EH (cell line): ENCODE measurements at places on chromosomes 13 and 19.

DNA sequence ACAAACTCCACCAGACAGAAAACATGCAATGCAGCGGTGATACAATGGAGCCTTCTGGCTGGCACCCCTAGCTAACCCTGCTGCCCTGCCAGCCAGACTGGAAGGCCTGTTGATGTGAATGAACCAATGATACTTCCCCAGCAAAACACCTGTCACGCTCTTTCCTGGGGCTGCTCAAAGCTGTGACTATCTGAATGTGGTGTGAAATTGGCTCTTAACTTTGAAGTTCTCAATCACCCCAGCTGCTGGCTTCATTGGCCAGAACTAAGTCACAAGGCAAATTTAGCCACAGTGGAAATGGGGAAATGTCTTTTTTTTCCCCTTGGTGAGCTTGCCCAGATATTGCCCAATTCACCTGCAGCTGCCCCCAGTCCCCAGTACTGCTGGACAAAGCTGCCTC, 147.3 kb downstream of the SLC7A1 start:
- no peak for DNase-seq

- no peak for DNase-seq
Observed at GRCh38 chr19:43318203-43318602, 35.3 kb upstream of the CD177 start.

GRCh38 chr13:52141299-52141698, 12.4 kb upstream of the NEK5 start:
- DNase-seq: no peak

DNA sequence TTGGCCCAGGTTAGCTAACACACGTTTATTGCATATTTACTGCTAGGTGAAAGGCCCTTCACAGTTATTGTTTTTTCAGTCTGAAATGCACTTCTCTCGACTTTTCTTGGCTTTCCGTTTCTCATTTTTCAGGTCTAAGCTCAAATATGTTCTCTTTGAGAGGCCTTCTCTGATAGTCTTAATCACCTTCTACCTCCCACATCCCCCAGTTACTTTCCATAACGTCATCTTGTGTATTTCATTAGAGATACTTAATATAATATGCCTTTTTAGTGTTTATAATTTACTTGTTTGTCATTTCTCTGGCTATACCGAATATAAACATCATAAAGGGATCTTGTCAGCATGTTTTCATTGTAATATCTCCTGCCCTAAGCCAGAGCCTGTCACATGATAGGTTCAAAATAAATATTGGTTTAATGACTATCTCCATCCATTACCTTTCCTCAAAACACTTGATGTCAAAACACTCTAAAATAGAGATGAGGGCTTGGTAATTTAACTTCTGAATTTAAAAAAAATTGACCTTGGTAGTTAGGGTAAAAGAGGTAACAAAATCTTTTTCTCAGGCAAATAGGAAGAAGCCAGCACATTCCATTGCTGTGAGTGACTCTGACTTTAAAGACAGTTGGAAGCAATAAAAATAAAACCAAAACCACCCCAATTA, 168.6 kb upstream of the RFC3 start:
- DNase-seq: peak; percentile 59

- no peak for DNase-seq
Observed at GRCh38 chr13:84730376-84730775, 848.1 kb upstream of the SLITRK1 start.

DNA sequence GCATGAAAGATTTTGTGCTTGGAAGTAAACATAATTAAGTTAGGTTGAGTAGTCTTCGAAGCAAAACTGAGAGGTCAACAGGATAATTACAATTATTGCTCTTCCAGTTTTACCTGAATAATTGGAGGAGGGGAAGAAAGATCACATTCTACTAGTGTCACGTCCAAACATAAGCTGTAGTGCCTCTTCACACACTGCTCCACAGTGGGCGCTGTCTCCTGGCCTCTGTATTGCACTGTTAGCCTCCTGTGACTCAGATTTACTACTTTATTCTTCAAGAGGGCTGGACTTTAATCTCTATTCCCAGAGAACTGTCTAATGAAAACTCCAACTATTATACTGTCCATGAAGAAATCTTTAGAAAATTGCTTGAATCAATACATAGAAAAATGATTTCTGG, 62.9 kb downstream of the TRPC4 start:
- DNase-seq: no peak

GRCh38 chr13:95579303-95579702, 26.8 kb downstream of the CLDN10 start:
- DNase-seq: no peak

DNA sequence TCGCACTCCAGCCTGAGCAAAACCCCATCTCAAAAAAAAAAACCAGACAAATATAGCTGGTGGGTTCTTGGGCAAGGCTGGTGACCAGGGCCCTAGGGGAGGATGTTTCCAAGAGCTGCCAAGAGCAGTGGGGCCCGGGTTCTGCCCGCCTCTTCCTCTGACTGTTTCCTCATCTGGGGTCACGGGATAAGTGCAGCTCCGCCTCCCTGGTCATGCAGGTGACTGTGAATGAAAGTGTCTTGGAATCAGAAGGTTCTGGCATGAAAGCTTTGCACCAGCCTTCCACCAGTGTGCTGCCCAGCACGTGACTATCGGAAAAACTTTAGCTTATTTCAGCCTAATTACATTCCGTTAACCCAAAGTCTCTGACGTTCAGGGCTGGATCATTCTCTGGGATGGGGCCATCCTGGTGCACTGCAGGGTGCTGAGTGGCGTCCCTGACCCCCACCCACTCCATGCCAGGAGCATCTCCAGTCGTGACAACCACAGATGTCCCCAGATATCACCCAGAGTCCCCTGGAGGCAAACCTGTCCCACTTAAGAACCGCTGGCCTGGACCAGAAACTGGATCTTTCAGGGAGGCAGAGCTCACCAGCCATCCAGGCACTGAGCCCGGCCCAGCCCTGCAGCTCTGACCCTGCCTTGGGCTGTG, 85.6 kb downstream of the GNG7 start:
- no peak for DNase-seq

DNA sequence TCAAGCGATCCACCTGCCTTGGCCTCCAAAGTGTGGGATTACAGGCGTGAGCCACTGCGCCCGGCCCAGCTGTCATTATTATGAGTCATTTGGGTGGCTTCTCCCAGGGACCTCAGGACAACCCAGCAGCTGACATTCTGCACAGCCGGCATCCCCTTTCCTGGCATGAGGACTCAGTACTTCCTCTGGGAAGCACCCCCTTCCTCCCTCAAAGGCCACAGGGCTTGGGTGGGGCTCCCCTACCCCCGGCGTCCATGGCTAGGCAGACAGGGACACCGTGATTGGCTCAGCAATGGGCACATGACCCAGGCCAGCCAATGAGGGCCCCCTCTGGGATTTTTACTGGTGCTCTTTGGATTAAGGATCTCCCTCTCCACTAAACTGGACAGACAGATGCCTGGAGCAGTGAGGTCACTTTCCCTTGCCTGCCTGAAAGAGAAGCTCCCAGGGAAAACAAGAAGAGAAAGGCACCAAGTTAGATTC, 6.0 kb downstream of the KANK2 start:
- peak; percentile 96 for DNase-seq

GRCh38 chr13:79320433-79320832, 85.6 kb downstream of the RBM26 start:
- no peak for DNase-seq

- DNase-seq: peak; percentile 99
Observed at GRCh38 chr19:47663911-47664771, 49.1 kb upstream of the EHD2 start.

- peak; percentile 5 for DNase-seq
Observed at GRCh38 chr13:48006396-48006795, 5.3 kb upstream of the SUCLA2 start.

- DNase-seq: peak; percentile 72
Observed at GRCh38 chr13:23427881-23428528, 5.5 kb downstream of the SACS start.

GRCh38 chr19:38685666-38686529, 38.4 kb downstream of the ACTN4 start:
- peak; percentile 63 for DNase-seq

DNA sequence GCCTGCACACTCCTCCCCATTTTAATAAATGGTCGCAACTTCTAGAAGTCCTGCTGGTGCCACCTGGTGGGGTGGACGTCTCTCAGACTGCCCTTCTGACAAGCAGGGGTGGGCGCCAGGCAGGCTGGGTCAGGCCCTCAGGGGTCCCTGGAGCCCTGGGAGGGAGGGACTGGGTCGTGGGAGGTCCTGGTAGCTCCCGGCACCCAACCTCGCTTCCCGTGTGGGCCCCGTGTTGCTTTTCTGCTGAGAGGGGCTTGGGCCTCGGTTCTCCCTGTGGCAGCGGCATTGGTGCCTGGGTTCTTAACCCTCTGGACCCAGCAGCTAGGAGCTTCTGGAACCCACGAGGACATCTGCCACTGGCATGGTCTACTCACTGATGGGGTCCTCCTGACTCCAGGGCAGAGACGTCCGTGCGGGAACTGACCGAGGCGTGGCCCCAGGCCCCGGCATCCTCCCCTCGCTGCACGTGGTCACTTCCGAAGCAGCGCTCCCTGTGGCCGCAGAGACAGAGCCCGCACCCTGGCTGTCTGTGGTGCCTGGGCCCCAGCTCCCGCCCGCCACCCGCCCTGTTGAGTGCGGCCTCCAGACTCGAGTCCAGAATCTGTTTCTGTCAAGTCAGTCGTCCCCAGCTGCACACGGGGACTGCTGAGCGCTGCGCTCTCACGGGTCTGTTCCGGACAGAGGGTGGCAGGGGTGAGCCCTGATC, 6.0 kb upstream of the TMPRSS9 start:
- DNase-seq: no peak

DNA sequence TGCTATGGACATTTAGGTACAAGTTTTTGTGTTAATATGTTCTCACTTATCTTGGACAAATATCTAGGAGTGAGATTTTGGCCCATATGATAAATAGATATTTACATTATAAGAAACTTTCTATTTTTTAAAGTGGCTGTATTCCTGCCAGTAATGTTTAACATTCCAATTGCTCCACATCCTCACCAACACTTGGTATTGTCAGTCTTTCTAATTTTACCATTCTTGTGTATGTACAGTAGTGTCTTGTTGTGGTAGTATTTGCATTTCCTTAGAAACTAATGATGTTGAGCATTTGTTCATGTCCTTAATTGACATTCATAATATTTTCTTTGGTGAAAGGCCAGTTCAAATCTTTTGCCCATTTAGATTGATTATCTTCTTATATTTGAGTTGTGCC, 171.4 kb upstream of the TSHZ3 start:
- DNase-seq: no peak
